ENCODE measurements at places on chromosomes 12 and 14.

DNA sequence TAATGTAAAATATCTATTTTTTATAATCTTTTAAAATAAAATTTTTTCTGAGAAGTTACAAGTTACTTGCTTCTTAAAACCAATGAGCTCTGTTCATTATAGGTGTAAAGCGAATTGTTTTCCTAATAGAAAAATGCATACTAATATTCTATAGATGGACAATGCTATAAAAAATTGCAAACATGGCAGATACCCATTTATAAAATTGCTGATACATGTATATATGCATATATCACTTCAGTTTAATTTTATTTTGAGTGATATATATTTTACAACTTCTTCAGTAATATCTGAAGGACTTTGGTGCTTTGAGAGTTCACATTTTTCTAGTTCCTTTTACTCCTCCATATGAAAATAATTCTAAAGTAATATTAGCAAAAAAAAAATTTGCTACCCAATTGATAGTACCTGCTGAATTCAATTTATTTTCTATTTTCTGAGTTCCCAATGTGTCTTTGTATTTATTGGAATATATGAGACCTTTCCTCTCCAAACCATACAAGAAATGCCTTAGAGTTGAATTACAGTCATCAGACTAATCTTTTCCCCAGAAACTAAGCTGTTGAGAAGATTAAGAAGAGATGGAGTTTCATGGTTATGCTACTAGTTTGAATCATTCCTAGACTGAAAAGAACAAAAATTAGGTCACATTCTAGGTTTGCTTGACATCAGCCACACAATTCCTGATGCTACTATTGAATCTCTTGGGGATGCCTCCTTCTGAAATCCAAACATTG, 1937.5 kb upstream of the SEL1L start:
- no peak for DNase-seq

GRCh38 chr14:90624227-90624626, 192.0 kb downstream of the TTC7B start:
- peak; percentile 71 for DNase-seq

- DNase-seq = no peak
These were observed 37.2 kb downstream of the PKP2 start for GRCh38 chr12:32859389-32859788.

DNA sequence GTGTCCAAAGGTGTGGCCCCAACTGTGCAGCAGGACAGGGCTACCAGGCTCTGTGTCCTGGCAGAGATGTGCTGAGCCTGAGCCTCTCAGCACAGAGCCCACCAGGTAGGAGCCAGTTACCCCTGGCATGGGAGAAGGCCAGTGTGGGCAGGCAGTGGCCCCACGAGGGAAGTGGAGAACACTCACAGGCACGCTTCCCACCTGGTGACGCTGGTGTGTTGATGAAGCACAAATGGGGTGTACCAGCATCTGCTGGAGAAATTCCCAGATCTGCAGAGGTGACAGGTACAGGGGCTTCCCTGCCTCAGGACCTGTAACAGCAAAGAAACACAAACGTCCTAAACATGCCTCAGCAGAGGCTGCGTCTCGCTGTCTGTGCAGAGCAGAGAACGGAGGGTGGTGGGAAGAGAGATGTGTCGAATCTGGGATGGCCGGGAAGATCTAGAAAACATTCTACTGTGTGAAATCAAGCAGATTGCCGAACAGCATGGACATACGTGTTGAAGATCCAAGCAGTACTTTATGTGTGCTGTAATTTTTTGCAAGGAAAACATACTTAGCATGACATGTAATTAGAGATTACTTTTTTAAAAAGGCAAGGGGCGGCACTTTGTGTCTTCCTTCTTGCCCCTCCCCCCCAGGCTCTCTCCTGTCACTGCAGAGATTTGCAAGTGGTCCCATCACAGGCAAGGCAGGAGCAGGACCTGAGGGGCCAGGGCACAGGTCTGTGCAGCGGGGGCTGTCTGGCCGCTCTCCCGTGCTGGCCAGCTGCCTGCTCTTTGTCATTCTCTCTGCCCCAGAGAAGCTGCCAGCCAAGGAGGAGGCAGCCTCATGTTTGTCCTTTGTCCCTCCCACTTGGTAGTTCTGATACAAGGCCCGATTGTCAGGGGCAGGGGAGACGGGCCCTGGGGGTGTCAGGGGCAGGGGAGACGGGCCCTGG, 17.3 kb downstream of the HIP1R start:
- DNase-seq = no peak

- DNase-seq = no peak
These were observed 204.3 kb downstream of the TTC7B start for GRCh38 chr14:90611936-90612335.

DNA sequence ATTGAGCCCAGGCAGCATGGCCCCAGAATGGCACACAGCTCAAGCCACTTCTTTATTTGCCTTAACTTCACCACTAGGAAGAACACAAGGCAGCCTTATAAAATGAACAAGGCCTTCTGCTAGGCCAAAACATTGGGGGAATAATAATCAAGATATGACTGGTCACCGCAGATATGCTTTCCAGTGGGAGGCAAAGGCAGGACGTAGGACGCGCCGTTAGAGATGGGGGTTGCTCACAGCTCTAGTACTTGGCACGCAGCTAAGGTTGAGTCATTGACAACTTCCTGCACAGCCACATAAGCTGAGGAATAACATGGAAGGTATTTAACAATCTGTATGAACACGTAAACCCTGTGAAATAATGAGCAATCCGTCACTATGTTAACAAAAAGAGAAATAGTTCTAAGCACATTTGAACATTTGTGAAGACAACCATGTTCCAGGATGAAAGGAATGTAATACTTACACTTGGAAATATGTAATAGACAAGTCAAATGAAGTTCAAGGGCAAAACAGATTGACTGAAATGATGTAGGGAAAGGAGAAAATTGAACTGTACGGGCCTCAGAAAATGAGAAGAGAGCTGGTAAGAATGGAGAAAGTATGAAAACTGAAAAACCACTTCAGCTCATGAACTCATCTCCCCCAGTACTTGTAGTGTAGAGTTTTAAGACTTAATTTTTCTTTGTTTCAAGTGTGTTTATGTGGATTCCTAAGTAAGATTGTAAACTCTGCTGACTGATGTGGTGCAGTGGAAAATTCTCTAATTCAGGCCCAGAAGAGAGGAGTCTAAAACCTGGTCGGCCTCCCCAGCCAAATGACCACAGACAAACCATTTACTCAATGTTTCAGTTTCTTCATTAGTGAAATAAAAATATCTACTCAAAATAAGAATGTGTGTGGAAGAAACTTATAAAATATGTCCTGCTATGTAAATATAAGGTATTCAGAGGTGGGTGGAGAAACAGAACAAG, 59.3 kb upstream of the CCDC91 start:
- peak; percentile 80 for DNase-seq

DNA sequence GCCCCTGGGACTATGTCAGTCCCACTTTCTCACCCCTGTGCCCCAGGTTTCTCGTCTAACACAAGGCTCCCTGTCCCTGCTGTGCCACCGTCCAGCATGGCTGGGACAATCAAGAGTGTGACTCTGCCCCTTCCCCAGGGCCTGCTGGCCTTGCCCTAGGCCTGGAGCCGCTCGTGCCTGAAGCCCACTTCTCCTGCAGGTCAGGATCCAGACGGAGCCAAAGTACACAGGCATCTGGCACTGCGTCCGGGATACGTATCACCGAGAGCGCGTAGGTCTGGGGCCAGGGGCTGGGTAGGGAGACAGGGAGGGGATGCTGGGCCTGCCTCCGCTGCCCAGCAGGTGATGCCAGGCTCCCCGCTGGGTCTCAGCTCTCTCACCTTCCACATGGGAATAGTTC, 2.8 kb downstream of the SLC25A47 start:
- DNase-seq = no peak

DNA sequence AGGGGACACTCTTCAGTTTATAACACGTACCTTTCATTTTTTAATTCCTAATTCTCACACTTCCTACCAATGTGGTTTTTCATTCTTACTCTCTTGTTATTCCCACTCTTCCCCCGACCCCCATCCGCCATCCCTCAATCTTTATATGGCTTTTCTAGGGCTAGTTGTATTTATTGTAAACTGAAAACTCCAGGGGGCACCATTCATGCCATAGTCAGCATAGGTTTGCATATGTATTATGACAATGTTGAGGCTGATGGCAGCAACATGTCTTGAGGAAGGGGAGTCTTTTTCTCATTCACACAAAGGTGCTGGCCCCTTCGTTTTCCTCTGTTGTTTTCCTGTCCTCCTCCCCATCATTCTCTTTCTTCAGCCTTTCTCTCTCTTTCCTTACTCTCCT, 27.7 kb upstream of the LTA4H start:
- peak; percentile 18 for DNase-seq

DNA sequence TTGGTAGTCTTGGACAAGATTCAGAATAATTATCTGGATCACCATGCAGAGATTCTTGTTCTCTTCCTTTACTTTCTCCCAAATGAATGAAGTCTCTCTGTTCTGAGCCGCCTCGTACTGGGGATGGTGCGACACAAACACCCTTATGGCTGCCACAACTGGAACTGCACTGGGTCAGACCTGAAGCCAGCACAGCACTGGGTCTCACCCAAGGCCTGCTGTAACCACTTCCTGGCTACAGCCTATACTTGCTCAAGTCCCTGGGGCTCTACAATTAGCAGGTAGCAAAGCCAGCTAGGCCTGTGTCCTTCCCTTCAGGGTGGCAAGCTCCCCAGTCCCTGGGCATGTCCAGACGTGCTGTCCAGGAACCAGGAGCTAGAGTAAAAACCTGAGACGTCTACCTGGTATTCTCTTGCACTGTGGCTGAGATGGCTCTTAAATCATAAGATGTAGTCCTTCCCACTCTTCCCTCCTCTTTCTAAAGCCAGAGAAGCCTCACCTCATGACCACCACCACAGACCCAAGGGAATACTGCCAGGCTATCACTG, 27.6 kb downstream of the IFNG start:
- DNase-seq = no peak

GRCh38 chr14:77654001-77654441, 37.6 kb upstream of the SPTLC2 start:
- DNase-seq = no peak

Data from renal cortical epithelial cell (primary cell).